ENCODE measurements at places on chromosomes 1 and 21.

DNA sequence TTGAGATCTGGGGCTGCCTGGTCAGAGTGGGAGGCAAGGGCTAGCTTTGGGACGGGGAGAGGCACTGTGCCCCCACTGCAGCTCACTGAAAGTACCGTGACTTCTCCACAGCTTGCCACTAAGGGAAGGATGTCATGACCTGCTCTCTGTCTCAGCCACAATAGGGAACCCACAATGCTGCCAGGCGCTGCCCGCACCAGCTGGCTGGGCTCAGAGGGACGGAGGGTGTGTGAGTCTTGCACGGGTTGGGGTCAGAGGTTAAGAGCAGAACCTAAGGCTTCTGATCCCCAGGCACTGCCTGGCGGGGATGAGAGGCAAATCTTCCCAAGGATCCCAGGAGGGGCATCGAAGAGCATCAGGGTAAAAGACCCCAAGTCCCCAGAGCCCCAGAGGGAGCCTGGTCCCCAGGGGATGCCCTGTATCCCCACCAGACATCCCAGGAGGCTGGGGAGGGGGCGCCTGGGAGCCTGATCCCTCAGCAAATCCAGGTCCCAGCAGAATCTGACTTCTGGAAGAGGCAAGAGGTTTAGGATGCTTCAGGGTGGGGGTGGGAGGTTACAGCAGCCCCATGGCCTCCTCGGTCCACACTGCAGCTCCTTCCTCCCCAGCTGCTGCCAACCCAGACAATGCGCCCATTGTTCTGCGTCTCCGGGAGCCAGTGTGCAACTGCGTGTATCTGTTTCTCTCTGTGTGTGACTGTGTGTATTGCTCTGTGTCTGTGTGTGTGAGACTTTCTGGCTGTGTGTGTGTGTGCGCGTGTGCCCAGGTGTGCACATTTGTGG lies 2.0 kb upstream of the MARCKSL1 start:
- no peak for DNase-seq

GRCh38 chr21:40244981-40245380 lies 377.7 kb downstream of the PCP4 start:
- DNase-seq: no peak

DNA sequence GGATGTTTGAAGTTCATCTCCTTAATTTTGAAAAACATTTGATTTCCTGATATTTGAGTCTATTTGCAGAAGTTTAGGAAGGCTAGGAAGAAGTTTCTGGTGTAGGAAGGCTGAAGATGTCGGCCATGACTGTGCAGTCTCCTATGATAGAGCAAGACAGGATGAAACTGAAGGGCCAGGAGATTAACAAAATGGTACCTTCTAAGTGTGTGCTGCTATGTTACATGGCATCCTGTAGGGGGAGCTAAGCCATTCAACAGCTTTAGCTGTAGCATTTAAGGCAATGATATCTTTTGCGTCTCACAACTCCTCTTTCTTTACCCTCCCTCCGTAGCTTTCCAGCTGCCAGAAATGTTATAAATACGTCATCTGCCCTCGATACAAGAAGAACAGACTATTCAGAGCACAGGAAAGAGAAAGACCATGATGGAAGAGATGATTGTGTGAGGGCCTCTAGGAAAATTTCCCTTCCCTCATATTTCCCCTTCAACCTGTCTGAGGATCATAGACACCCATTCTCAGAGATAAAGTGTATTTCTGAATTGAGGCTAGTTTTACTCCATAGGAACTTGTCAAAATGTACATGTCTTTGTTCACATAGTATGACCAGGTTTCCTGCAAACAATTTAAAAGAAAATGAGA lies 61.1 kb downstream of the XCL1 start:
- DNase-seq: peak; percentile 21

DNA sequence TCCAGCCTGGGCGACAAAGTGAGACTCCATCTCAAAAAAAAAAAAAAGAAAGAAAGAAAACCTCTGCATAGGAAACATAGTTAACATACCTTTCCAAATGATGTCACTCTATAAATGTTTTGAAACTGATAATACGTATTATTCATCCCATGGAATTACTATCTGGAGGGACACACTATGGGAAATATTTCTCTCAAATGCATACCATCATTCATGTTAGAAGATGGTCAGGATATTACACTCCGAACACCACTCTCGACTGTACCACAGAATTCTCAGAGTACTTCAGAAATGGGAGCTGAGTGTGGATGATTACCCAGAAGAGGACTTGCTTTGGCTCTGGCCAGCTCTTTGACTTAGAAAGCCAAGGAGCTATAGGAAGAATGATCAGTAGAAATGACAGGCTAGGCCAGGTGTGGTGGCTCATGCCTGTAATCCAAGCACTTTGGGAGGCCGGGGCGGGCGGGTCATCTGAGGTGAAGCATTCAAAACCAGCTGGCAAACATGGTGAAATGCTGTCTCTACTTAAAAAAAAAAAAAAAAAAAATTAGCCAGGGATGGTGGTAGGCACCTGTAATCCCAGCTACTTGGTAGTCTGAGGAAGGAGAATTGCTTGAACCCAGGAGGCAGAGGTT lies 5.2 kb upstream of the LIN28A start:
- DNase-seq: no peak

DNA sequence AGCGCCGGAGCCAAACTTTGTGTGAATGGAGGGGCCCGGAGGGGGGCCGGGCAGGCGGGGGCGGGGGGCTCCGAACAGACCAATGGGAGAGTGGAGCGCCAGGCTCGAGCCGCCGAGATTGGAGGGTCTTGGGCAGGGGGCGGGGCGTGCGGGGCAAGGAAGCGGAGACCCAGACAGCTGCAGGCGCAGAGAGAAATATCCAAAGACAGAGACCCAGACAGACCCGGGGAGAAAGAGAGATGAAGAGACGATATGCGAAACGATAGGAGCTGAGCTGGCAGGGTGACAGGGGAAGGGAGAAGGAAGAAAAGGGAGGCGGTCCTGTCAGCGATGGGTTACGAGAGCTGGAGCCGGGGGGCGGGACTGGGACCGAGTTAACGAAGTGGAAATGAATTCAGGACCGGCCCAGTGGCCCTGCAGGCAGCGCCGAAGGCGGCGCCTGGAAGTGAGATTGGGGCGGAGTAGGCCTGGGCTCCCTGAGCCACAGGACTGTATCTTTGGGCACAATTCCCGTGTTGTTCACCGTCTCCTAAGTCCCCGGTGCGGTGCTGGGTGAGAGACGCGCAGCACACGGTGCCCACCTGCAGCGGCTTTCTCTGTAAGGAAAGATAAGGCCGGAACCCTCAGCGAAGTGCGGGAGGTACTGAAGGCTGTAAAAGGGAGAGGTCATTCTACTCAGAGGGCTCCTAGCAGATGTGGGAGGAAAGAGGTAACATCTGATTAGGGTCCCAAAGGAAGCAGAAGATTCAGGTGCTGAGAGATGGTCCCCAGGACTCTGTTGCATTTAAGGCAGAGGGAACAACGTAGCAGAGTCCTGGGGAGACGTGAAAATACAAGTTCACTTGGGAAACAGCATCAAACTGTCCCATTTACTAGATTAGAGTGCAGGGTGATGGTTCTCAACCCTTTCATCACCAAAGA lies 543 bp upstream of the KCNJ10 start:
- DNase-seq: no peak

DNA sequence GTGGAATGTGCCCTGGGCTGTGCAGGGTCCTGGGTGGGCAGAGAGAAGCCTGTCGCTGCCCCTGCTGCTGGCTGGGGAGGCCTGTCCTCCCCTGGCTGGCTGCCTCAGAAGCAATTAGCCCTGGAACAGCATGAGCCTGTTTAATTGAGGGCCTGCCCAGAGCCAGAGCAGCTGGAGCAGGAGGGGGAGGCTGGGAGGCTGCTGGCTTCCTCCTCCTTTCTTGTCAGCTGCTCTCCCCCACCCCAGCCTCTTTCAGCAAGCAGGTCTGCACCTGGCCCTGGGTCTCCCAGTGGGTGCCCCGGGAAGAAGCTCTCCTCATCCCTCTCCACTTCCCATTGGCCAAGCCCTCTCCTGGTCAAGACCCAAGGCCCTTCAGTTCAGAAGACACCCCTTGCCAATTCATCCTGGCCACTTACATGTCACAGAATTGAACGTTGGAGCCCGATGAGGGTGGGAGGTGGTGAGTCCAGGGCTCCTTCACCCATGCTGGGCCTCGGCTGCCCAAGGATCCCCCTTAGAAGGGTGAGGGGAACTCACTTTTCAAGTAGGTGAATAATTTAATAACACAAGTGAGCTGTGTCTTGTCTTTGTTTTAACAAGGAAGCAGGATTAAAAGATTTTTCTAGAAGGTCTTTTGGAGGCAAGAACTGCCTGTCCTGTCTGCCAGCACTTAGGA lies 13.2 kb downstream of the AMPD2 start:
- DNase-seq: no peak

DNA sequence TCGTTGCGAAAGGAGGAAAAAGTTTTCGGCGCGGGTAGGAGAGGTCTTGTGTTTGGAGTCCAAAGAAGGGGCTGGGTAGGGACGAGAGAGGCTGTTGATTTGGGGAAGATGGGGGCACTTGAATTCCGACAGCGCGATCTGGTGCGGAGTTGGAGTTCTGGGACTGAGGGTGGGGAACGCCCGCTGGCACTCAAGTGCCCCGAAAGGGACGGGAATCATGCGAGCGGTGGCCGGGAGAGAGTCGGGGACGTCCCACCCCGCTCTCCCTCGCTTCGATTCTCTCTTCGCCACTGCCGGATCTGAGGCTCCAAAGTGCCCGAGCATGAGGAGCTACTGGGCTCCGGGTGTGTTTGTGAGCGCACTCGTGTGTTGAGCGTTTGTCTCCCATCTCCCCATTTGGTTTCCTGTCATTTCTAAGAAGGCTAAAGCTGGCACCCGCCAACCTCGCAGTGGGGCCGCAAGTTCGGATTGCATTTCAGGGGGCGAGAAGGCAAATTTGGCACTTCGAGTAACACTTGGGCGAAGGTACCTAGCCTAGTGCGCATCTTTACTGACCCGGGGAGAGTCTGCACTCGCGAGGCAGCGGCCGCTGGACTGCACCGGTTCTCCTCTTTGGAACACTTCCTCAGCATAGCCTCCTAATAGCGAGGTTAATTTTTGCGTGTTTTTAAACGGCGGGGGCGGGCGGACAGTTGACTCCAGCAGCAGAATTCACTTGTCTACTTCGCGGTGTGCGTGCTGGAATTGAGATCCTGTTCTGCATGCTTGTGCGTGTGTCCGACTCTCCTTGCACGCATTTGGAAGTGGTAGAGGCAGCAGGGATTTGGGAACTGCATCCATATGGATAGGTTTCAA lies 1.2 kb downstream of the CHRM3 start:
- no peak for DNase-seq

- no peak for DNase-seq
Observed at GRCh38 chr1:33170351-33171274, 11.2 kb downstream of the TRIM62 start.

DNA sequence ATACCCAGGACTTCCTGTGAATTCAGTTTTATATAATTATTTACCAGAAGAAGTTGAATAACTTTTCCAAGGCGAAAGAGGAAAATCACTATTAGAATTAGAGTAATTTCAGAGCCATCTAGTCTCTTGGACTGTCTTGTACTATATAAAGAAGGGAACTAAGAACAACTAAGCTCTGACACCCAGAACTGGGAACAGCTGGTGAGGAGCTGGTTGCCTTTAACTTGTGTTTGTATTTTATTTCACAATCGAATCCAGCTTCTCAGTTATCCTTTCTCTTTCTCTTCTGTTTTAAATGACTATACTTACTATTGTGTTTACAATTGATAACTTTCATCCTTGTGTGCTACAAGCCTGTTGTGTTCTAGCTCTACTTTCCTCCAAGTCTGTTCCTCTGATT lies 8.4 kb downstream of the SNX27 start:
- DNase-seq: no peak

DNA sequence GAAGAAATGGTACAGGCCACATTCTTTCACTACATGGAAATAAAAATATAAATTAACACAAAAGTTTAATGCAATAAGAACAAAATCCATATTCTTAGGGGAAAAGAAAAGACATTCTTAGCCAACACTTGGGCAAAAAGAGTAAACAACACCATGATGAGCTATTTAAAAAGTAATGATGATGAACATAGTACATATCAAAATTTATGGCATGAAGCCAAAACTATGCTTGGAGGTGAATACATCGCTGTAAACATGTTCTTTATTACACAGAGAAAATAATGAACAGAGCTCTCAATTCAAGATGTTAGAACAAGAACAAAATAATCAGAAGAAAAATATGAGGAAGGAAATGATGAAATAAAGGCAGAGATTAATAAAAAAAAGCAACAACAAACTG lies 158.2 kb downstream of the ZSCAN20 start:
- DNase-seq: no peak

DNA sequence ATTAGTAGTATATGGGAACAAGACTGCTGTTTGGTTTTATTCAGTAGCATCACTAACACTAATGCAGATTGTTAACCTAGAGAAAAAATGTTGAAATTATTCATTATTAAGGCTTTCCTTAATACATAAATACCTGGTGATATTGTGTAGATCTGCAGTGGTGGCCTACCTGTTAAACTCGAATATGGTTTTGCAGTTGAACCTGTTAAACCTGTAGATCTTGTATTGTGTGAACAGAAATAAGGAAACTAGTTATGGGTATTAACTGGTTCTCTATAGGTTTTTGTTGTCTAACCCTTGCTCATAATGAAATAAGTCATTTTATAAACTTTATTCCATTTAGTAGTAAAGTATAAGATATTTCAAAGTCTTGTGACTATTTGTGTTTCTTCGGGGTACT lies 23.9 kb downstream of the PKN2 start:
- DNase-seq: no peak

DNA sequence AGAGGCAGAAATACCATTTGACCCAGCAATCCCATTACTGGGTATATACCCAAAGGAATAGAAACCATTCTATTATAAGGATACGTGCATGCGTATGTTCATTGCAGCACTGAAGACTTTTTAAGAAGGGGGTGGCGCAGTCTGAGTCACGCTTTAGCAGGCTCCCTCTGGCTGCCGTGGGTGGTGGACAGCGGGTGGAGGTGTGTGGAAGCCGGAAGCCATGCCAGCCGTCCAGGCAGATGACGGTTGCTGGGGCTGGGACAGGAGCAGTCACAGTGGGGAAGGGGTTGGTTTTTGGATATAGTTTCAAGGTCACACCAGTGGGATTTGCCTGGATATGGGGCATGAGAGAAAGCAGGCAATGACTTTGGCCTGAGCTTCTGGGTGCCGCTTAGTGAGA lies 270.5 kb downstream of the GRIK3 start:
- no peak for DNase-seq

- no peak for DNase-seq
Observed at GRCh38 chr1:57887964-57888491, 464.2 kb upstream of the DAB1 start.

DNA sequence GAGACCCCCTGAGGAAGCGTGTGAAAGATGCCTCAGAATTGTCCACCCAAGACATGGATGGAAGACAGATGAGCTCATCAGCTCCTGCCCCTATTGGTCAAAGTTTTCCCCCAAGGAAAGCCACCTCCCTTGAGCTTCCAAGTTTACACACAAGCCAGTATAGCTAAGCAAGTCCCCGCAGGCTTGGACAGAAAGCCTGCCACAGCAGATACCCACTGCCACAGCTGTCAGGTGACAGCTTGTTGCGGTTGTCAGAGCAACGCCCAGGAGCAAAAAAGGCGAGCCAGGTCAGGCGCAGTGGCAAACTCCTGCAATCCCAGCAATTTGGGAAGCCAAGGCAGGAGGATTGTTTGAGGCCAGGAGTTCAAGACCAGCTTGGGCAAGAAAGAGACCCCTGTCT lies 60.9 kb upstream of the IFNAR2 start:
- no peak for DNase-seq

All from hematopoietic multipotent progenitor cell treated with erythropoietin and hydrocortisone succinate and interleukin-3 and kit ligand, for 17 days (in vitro differentiated cells).